ENCODE measurements at places on chromosomes 16 and 17.
A peak's percentile ranks its signal among the peaks of the same experiment; 100 is the strongest.

DNA sequence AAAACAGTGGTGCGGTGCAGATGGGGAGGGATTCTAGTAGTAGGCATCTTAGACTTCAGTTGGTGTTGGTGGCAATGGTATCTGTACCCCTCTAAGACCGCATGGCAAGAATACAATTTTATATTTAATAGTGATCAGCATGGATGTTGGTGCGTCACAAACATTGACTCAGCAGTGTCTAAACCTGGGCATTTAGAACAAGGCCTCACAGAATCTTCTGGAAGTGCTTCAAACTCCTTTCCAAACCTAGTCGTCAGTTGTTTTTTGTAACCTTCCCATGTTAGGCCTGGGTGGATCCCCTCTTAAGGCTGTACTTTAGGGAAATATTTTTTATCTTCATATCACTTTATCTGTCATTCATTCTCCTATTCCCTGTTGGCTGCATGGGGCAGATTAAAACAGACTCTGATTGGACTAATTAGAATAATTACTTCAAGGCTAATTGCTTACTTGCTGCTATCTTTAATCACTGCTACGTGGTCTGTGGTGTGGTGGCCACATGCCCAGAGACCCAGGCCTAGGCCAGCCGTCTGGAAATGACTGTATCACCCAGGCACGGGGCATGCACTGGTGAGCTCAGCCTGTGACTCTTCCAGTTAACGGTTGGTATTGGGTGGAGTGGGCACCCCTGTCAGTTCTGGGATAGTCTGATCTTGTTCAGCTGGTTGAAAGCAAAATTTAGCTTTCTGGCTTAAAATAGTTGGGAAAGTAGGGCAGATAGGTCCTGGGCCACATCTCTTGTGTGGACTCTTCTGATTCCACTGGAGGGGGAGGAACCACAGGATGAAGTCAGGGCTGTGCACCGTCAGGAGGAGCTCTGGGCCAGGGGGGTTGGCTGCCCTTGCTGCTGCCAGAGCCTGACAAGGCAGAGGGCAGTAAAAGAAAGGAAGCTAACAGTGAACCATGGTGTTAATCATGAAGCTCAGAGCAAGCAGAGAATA, 4.5 kb downstream of the ALKBH5 start:
- no peak for DNase-seq

- no peak for DNase-seq
Measured at GRCh38 chr17:59666235-59666634, 41.0 kb downstream of the PTRH2 start.

DNA sequence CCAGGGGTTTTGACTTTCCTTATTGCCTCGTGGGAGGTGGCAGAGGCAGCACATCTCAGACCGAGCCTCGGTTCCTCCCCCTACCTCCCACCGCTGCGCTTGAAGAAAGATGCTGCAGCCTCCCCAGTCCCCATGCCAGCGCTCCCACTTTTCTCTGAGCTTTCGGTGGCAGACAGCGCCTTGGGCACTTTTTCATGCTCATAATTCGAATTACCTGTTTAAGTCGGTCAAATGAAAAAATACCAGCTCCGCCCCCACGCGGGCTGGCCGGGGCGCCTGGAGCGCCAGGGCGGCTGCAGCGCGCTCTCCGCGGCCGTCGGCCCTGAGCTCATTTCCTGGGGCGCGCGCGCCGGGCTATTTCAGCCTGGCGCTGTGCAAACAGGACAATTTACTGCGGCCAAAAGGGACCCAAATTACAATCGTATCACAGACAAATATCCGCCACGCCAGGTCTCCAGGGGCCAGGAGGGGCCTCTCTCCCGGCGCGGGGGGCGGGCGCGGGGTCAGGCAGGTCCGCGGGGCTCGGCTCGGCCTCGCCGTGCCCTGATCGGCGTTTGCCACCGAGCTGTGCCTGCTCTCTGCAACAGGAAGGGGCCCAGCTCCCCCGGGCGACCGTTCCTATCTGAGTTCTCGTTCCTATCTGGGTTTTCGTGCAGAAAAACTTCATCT, 45.0 kb downstream of the SOST start:
- DNase-seq, result peak; percentile 73

DNA sequence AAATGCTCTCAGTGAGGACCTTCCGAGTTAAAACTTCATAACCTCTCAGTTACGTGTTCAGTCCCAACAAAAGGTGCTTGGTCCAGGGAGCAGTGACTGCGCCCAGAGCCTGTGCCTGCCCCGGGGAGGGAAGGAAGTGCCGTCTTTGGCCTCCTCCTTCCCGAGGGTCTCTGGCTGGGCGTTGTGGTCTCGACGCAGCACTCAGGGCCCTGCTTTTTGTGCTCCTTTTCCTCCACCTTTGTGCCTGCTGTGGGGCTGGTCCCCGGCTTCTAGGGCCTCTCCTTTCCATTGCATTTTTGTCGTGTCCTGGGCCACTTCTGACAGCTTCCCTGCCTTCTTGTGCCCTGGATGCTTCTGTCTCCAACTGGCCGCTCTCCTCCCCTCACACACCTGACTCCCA, 29.1 kb downstream of the CRAMP1 start:
- no peak for DNase-seq

DNA sequence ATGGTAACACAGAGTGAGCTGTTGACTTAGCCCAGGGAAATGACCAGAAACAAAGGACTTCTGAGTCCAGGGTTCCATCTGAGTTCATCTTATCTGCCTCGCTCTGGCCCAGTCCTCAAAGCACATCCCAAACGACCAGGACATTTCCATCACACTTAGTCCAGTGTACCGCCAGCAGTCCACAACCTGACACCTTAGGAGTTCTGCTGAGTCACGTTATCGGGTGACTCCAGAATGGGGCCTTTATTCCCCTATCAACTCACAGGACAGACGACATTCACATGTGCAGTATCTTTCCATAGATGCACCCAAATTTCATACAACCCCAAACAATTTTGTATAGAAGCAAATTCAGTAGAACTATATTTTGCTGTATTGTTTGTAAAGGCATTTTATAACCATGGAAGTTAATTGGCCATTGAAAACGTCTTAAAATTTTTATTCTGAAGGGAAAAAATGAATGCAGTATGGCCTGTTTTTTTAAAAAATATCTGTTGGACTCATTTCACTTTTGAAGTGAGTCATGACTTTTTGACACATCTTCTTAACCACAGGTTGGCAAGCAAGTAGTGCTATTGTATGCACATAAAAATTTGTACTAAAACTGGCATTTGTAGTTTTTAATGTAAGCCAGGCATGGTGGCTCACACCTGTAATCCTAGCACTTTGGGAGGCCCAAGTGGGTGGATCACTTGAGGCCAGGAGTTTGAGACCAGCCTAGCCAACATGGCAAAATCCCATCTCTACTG, 46.3 kb downstream of the ZNF18 start:
- no peak for DNase-seq

DNA sequence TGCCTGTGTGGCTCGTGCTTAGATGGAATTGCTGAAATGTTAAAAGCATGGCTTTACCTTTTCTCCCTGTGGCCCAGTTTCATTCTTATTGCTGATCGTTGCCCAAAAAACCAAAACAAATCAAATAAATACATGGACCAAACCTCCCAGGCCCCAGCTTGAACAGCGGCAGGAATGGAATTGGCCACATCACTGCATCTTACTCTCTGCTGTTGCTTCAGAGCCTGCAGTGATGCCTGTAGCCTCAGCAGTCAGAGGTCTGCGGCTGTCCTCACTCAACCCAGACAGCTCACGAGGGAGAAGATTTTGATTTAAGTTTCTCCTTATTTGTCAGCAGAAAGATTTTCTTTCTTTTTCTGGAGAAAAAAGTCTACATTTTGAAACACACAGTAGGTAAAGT, 91.5 kb downstream of the NPIPB11 start:
- DNase-seq, result no peak

DNA sequence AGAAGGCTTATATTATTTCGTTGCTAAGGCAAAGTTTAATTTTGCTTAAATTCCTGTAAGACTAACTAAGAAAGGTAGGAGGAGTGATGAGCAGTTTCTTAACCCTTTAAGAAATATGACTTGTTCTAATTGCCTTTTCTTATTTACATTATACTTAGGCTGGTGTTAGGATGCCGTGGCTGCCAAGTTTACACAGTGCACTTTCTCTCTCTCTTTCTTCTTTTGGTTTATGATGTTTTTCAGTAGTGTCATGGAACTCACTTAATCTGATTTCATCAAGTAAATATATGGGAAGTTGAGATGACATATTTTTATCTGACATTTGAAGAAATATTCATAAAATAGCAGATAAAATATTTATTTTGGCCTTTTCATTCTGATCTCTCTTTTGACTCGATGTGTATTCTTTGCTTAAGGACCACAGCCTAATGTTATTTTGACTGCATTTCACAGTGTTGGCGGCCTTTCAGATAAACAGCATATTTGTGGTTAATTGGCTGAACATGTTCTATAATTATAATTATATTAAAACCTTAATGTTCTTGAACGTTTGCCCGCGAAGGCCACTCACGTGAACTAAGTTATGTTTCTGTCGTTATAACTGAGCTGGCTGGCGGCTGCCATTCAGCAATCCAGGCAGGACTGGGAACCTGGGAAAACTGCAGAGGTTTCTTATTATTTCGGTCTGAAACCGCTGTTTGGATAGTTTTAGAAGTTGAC, 191.6 kb downstream of the WWOX start:
- no peak for DNase-seq

GRCh38 chr16:10791048-10791447, 27.5 kb downstream of the TVP23A start:
- DNase-seq, result peak; percentile 66

DNA sequence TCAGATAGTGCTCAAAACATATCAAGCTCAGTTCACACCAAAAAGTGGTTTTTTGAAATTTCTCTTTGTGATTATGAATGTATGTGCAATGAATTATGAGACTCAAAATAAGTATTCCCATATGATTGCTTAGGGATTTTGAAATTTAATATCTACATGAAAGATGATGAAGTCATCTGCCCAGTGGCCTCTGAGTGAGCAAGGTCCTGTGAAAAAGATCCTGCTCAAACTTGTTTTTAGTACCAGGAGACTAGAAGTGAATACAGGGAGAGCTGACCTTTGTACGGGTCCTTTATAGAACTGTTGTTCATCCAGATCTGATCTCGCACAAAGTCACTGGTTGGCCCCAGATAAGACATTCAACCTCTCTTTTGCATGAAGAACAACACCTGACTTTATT, 151.9 kb upstream of the MAF start:
- DNase-seq, result no peak
